ENCODE measurements at places on chromosomes 3 and 15.

DNA sequence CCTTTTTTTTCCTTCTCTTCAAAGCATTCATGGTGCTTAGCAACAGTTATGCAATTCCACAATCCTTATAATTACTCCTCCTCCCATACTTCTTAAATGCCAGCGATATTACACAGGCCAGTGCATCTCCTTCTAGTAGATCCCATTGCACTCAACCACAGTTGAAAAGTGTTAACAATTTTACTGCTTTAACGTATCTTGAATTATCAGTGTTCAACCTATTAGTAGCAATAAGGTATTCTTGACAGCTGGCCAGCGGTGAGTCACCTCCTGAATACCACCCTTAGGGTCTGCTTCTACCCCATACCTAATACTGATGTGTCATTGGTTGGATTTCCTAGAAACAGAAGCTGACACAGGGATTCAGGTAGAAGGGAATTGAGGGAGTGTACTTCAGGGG lies 24.0 kb upstream of the TEX9 start:
- no peak for DNase-seq

- no peak for DNase-seq
These were observed 2.4 kb downstream of the VGLL4 start for GRCh38 chr3:11641316-11641682.

DNA sequence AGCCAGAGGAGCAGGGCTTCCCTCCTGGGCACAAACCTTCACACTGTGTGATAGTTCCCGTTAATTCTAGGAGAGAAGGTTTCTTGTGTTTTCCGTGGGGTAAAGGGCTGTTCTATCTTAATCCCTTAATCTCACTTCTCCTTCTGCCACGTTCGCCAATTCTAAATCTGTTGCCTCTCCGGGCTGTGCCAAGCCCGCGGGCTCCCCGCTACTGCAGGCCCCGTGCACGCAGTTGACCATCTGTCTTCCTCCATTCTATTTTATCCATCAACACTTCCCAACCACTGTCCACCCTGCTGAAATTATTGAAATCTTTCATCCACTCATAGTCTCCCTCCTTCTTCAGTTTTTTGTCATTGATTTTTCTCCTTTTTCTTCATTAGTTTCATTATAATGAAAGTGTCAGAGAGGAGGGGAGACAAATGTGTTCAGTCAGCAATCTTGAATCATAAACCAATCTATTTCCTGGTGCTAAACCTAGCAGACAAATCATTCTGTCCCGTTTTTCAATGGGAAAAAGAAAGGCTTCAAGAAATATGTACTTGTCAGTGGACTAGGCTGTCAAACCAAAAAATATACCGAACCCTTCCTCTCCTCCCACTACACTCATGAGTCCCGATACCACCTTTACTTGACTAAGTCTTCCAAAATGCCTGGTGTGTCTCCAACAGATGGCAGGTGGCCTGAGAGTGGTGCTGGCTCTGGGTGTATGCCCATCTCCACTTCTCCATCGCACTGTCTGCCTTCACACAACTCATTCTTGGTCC lies 39.6 kb downstream of the SLCO2A1 start:
- no peak for DNase-seq

DNA sequence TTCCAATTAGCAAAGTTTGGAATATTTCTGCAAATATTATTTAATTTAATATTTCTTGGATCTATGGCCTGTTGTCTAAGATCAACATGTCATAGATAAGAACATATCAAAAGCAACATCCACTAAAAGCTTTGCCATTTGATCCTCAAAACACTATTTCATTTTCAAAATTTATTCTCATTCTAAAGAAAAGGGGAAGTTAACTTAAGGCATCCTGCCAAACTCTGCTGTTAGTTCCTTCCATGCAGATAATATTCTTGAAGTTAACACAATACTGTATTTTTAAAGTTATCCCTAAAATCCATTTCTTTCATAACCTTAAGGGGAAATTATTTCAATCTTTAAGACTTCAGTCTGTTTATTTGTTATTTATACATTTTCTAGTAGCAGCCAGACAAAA lies 28.2 kb upstream of the GBE1 start:
- peak; percentile 82 for DNase-seq

- DNase-seq: no peak
These were observed 1.0 kb downstream of the EOMES start for GRCh38 chr3:27720899-27721716.

DNA sequence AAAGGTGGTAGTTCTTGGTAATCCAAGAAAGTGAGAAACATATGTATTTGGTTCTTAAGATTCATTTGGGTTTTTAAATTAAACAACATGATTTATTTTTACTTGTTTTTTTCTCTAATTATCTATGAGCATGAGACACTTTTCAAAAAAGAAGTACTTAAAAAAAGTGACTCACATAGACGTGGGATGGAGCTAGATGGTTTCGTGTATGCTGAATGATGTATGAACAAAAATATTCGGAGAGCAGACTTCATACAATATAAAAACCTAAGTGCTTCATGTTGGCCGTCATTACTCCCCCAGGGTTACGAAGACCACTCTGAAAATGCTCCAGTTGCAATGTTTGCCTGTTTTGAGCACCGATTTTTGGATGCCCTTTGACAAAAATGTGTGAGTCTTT lies 90.9 kb downstream of the RORA start:
- no peak for DNase-seq

- no peak for DNase-seq
These were observed 6.7 kb downstream of the KBTBD13 start for GRCh38 chr15:65083262-65083701.

GRCh38 chr3:122168044-122168443 lies 15.4 kb upstream of the CASR start:
- no peak for DNase-seq

GRCh38 chr3:182490596-182491491 lies 302.5 kb upstream of the ATP11B start:
- DNase-seq: peak; percentile 51

- peak; percentile 92 for DNase-seq
These were observed 9.2 kb upstream of the SEMA4B start for GRCh38 chr15:90191794-90192509.

DNA sequence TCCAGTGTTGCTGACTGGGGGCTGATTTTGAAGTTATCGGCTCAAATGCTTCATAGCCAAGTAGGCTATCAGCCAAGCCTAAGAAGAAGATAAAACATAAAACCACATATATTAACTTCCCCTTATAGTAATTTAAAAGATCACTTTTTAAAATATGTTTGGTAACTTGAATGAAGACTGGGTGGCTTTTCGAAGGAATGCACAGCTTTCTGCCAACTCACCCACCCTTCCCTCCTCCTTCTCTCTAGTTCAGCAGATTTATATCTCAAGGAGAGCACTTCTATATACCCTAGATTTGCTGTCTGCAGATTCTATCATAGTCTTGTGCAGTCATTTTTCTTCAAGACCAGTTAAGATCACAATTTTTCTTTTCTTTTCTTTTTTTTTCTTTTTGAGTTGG lies 189.4 kb upstream of the CHRM5 start:
- DNase-seq: peak; percentile 47

GRCh38 chr3:114721864-114722263 lies 425.2 kb downstream of the ZBTB20 start:
- DNase-seq: no peak

DNA sequence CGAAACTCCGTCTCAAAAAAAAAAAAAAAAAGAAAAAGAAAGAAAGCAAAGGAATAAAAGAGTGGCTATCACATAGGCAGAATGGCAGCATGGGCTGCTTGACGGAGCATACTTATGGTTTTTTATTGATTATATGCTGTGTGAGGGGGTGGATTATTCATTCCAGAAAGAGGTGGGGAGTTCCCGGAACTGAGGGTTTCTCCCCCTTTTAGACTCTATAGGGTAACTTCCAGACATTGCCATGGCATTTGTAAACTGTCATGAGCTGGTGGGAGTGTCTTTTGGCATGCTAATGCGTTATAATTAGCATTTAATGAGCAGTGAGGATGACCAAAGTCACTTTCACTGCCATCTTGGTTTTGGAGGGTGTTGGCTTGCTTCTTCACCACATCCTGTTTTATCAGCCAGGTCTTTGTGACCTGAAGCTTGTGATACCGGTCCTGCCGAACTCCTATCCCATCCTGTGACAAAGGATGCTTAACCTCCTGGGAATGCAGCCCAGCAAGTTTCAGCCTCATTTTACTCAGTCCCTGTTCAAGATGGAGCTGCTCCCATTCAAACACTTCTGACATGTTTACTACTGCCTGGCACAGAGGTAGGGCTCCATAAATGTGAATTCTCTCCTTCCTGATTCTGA lies 15.8 kb upstream of the ABHD17C start:
- DNase-seq: no peak

GRCh38 chr15:101122266-101122665 lies 129.6 kb downstream of the CHSY1 start:
- DNase-seq: no peak

- no peak for DNase-seq
These were observed 495.2 kb downstream of the ROBO2 start for GRCh38 chr3:77535116-77535515.

- no peak for DNase-seq
These were observed 478.7 kb downstream of the RBMS3 start for GRCh38 chr3:29759411-29760225.

DNA sequence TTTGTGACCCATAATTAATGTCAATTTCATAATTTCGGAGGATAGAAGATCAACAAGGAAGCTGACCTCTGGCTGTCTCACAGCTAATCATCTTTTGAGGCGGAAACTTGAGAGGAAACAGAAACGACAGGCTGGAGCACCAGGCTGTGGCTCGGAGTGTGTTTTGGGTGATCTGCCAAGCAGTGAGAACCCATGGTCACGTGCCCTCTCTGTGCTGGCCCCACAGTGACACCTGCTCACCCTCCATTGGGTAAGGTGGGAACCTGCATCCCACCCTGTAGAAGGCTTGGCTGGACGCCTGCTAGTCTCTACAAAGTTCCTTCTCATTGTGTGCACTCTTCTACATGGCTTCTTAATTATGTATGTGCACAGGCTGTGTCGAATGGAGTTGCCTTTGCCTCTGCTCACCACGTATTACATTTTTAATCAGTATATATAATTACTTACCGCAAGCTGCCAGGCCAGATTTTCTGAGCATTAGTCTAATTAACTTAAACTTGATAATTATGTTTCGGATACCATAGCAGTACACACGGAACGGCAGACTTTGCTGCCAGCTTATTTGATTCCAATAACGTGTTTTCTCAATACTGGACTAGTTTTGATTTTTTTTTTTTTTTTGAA lies 719.4 kb upstream of the CFAP20DC start:
- DNase-seq: no peak

GRCh38 chr3:15858547-15859506 lies 61.0 kb upstream of the ANKRD28 start:
- peak; percentile 64 for DNase-seq

DNA sequence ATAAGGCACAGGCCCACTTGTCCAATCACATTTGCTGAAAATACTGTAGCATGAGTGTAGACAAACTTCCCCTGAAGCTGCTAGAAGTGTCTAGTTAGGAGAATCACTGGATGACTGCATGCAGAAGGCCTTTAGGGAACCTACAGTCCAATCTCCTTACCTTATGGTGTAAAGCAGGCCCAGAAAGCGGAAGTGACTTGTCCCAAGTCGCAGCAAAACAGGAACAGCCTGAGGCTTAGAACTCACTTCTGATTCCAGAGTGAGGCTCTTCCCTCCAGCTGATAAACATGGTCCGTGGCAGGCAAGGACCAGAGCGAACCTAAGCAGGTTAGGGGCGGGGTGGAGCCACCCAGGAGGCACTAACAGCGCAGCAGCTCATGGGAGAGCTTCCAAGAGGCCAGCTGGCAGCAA lies 2.5 kb downstream of the GRAMD2A start:
- peak; percentile 63 for DNase-seq

GRCh38 chr15:100234158-100235029 lies 107.4 kb downstream of the ADAMTS17 start:
- no peak for DNase-seq

DNA sequence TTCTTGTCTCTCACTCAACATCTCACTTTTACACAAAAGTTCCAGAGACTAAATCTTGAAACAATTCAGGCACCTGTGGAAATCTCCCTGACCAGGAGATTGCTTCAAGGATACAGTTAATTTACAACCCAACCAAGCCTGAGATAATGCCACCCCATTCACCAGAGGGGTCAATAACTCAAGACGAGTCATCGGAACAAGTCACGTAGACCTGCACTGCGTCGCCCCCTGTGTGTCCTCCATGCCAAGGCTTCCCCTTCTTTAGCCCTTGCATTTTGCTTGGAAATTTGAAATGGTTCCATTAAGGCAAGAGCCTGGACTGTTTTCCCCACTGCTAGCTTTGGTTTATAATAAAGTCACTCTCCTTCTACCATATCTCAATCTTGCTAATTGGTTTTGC lies 129.0 kb upstream of the NEO1 start:
- peak; percentile 3 for DNase-seq

GRCh38 chr3:102091358-102091757 lies 242.0 kb downstream of the NFKBIZ start:
- DNase-seq: no peak

DNA sequence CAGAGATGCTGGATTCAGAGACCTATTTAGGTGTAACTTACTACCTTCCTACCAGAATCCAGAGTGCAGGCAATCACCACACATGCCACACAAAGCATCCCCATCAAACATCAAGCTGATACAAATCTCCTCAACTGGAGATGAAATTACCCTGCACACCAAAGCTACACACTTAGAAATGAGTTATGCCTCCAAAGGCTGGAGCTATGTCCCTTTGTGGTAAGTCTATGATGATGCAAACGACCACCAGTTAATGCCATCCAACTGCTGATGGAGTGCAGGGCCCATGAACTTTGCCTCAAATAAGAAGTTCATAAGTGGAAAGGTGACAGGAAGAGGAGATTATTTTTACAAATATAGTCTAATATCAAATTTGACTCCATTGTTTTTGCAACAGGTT lies 38.1 kb downstream of the PDZRN3 start:
- DNase-seq: no peak

DNA sequence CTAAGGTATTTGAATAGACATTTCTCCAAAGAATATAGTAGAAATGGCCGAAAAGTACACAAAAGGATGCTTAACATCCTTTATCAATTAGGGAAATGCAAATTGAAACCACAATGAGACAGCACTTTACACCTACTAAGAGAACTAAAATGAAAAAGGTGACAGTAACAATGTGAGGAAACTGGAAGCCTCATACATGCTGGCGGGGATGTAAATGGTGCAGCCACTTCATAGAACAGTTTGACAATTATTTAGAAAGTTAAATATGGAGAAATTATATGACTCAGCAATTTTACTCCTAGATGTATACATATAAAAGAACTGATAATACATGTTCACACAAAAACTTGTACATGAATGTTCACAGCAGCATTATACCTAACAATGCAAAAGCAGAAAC lies 13.4 kb downstream of the SPICE1 start:
- DNase-seq: peak; percentile 64

- no peak for DNase-seq
These were observed 9.8 kb downstream of the GMPS start for GRCh38 chr3:155880286-155880685.

- peak; percentile 10 for DNase-seq
These were observed 23.6 kb downstream of the PYGO1 start for GRCh38 chr15:55564347-55565145.

All from hematopoietic multipotent progenitor cell treated with erythropoietin and hydrocortisone succinate and interleukin-3 and kit ligand, for 6 days (in vitro differentiated cells).